ENCODE measurements at places on chromosomes 11 and 22.

DNA sequence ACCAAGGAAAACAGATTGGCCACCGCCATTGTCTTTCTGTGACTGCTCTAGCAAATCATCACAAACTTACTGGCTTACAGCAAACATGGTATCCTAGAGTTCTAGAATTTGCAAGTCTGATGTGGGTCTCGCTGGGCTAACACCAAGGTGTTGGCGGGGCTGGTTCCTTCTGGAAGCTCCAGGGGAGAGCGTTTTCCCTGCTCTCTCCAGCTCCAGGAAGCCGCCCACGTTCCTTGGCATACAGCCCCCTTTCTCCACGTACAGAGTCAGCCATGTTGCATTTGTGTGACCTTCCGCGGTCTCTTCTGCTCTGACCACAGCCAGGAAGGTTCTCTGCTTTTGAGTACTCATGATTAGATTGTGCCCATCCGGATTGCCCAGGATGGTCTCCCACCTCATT, 27.5 kb downstream of the TBC1D22A start:
- no peak for DNase-seq

DNA sequence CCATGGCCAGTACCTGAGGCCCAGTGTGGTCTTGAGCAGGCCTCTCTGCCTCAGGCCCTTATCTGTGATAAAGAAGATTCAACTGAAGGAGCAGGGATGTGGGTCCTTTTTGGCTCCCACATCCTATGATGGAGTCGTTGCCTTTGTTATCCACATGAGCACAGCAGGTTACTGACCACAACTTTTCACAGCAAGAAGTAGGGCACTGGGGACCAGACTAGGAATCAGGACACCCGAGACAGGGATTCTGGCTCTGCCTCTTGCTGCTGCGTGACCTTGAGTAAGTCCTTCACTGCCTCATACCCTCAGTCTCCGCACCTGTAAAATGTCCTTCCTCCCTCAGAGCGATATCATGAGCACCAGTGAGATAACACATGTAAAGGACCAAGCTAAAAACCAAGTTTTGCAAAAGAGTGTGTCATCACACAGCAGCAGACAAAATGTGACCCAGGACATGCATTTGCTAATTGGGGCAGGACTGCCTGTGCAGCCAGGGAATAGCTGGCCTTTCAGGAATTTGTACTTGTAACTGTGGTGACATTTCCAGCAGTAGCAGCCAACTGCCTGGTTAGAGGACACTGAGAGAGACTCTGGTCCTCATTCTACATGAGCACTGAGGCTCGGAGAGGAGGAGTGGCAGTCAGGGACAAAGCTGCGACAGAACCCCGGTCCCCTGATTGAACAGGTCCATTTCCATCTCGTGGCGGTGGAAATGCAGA, 13.2 kb upstream of the SMIM35 start:
- no peak for DNase-seq

- DNase-seq, result peak; percentile 37
Observed at GRCh38 chr11:27213232-27213660, 149.8 kb downstream of the CCDC34 start.

- DNase-seq, result no peak
Observed at GRCh38 chr11:26729284-26729683, 7.4 kb upstream of the SLC5A12 start.

- no peak for DNase-seq
Observed at GRCh38 chr11:93481696-93482095, 61.5 kb downstream of the SMCO4 start.

DNA sequence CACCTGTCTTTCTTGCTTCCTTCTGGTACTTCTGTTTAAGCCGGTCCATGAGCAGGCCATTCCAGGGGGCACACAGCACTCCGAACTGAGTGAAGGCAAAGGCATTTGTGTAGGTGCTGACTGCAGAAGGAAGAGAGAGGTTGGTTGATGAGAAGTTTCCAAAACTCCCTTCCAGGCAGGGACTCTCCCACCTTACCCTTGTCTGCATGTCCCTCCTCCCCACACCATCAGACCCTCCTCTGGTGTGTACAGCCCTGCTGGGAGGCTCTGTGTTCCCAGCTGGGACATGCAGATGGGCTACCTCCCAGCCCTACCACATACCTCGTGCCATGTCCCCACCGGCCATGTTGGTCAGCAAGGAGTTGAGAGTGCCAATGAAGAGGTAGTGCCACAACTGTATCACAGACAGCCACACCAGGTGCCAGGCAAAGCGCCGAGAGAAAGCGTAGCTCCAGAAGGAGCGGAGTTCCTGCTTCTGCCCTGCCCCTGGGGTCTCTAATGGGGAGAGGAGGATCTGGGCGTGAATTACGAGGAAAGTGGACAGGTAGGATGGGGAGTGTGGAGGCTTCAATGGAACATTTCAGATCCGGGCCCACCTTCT, 12.2 kb downstream of the SLC43A3 start:
- DNase-seq, result no peak

- DNase-seq, result no peak
Observed at GRCh38 chr11:119856681-119857485, 127.9 kb upstream of the NECTIN1 start.

DNA sequence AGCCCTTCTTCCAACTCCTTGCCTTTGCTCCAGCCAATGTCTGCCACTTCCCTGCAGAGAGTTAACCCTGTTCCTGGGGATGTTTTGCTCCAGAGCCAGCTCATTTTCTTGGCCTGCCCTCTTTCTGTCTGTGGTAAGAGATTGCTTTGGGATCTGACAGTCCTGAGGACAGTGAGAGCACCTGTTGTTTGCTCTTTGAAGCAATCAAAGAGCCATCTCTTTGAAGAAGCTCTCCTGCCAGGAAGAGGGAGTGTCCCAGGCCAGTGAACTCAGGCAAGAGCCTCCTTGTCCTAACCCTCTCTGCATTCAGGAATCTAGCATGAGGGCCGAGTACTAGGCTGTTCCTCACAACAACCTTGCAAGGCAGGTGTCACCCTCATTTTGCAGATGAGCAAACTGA, 42.2 kb downstream of the TRAF6 start:
- DNase-seq, result no peak

DNA sequence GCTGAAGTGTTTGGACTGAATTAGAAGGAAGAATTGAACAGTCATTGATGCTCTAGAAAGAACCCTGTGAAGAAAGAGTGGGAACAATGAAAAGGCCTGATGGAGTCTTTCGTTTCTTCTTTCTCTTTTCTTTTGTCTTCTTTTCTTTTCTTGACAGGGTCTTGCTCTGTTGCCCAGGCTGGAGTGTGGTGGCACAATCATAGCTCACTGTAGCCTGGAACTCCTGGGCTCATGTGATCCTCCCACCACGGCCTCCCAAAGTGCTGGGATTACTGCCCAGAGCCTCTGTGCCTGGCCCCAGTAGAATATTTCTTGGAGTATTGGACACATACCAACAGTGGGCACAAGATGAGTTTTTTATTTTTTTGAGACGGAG, 1.1 kb downstream of the FEN1 start:
- no peak for DNase-seq

DNA sequence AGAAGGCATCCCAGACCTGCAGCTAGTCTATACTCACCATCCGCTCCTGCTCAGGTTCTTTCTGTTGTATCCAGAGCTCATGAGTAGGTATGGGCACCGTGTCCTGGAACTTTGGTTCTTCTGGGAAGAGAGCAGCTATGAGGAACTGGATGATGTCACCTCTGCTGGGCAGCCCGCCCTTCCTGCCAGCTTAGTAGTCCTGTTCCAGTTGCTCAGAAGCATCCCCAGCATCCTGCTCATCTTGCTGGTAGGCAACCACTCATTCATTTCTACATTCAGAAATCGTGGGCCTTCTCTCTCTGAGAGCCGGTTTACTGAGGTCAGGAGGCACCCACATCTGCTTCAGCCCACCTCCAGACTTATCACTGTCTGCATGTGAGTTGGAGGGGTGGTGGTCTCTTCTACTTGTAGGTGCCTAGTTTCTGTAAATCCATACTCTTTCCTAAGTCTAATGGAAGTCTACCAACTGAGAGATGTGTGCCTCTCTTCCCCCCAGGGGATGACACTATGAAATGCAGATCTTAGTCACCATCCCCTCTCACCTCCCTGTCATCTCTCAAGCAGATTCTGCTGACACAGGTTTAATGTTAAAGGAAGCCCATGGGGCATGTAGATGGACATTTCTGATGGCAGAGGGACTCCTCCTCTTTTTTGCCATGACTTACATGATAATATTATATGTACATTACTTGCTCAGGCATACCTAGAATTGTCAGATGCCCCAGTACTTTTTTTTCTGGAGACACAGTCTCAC, 29.6 kb upstream of the CCDC134 start:
- no peak for DNase-seq

GRCh38 chr22:26565889-26566288, 24.0 kb downstream of the TPST2 start:
- no peak for DNase-seq

- no peak for DNase-seq
Observed at GRCh38 chr22:46245511-46245910, 4.6 kb downstream of the CDPF1 start.

DNA sequence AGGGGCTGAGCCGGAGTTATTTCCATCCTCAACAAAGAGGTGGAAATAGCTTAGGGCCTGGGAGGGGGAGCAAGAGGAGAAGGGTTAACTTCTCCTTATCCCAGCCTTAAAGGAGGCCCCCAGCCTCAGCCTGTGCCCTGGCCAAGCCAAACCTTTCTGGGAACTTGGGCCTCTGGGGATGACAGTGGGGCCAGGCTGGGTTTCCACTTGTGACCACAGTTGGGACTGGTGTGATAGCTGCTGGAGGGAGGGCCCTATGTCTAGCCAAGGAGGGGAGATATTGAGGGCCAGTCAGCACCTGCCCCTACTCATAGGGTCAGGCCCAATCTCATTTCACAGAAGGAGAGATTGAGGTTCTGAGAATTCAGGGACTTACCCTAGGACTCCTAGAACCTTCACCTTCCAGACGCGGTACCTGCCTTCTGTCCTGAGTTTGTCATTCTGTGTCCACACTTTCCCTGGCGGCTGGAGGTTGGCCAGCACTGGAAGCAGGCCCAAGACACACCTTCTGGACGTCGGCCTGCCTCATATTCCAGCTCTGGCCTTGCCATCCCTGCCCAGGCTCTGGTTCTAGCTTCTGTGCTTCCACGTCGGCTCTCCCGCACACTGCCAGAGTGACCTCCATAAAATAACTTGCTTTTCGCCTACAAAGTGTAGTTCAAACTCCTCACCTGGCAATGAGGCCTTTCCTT, 3.1 kb downstream of the RELT start:
- no peak for DNase-seq

DNA sequence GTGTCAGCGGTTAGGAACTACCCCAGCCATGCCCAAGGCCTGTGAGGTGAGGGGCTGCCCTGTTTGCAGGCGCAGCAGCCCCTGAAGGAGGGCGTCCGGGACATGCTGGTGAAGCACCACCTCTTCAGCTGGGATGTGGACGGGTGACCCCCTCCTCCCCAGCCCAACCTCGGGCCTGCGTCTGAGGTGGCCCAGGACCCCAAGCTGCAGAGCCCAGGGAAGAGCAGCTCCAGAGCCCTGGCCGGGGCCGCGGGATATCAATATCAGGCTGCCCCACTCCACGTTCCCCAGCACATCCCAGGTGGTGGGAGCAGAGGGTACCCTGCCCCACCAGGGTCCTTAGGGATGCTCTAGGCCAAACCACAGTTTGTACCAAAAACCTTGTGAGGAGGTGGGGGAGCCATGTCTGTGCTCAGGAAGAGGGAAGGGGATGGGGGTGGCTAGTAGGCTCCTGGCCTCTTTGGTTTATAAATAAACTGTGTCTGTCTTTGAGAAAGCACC, 39.3 kb downstream of the SGSM3 start:
- no peak for DNase-seq

Measured in NCI-H1694 treated with DMSO at 0.1 percent for 48 hours (cell line).